ENCODE measurements at places on chromosomes 12 and 14. TPM values are rescaled to one million over a fixed set of nuclear protein-coding genes. Genes with fewer than 3 reads are reported as not detected.

- H3K4me3 ChIP-seq = no peak overlapping the region
- no peaks in the 10 kb centered on the region for H3K27me3 ChIP-seq
- no peak for DNase-seq
- no peak overlapping the region for H3K27ac ChIP-seq
- H3K36me3 ChIP-seq = no peaks in the 10 kb centered on the region
- peaks cover 6% of the 10 kb centered on the region for H3K4me1 ChIP-seq
Measured at GRCh38 chr14:71181215-71182003, 274.1 kb downstream of the PCNX1 start.

KRT6C gene
- polyA plus RNA-seq = not detected

NTS gene
- 27.9 TPM for polyA plus RNA-seq

- peak overlapping the region; percentile 86 for H3K27ac ChIP-seq
- DNase-seq = peak; percentile 34
- H3K4me3 ChIP-seq = peak overlapping the region; percentile 98
- H3K27me3 ChIP-seq = peaks cover 20% of the 10 kb centered on the region
- H3K4me1 ChIP-seq = peaks cover 14% of the 10 kb centered on the region
- H3K36me3 ChIP-seq = no peaks in the 10 kb centered on the region
Measured at GRCh38 chr12:123384318-123384993, 524 bp downstream of the KMT5A start.

DNA sequence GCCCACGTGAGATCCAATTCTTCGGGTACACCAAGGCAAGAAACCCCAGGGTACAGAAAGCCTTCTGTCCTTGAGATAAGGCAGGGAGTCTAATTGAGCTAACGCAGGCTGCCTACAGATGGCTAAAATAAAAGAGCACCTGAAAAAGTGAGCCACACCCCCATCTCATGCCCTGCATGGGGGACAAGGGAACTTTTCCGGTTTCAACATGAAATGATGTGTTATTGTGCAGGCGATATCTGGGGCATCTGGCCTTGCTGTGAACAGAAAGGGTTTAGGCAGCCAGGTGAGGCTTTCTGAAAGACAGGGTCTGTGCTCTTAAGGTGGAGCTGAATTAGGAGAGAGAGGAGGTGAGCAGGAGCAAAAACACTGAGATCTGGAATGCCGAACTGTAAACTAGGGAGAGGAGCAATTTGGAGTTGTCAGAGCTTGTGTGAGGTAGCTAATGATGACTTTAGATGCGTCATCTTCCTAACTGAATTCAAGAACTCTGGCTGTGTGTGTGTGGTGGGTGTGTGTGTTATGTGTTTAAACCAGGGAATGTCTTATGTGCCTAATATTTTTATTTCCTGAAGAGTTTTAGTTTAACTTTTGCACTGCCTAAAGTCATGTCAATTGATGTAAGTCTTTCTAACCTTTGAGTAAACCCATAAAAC, 20.1 kb upstream of the LDHB start:
- H3K27me3 ChIP-seq = no peaks in the 10 kb centered on the region
- H3K4me1 ChIP-seq = no peaks in the 10 kb centered on the region
- no peak overlapping the region for H3K4me3 ChIP-seq
- H3K36me3 ChIP-seq = no peaks in the 10 kb centered on the region
- H3K27ac ChIP-seq = no peak overlapping the region

OR4E2 gene
- polyA plus RNA-seq = not detected

NEUROD4 gene
- 0.05 TPM for polyA plus RNA-seq

DNA sequence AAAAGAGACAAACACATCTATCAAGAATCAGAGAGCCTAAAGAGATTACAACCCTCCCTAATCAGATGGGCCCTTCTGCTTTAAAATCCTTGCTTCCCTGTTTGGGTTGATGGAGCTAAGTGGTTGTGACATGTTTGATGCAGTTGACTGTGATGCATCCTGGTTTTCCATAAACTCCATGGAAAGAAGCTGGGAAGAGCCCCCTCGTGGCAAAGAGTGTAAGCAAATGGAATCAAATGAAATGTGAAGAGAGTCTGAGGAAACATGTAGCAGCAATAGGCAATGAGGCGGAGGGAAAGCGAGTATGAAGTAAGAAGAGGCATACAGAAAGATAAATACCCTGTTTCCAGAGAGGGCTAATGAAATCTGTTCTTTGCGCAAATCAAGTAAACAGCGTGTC, 70.4 kb upstream of the SLCO1C1 start:
- no peak overlapping the region for H3K4me3 ChIP-seq
- H3K4me1 ChIP-seq = peaks cover 22% of the 10 kb centered on the region
- H3K27ac ChIP-seq = no peak overlapping the region
- no peaks in the 10 kb centered on the region for H3K36me3 ChIP-seq
- H3K27me3 ChIP-seq = no peaks in the 10 kb centered on the region
- DNase-seq = peak; percentile 82

DNA sequence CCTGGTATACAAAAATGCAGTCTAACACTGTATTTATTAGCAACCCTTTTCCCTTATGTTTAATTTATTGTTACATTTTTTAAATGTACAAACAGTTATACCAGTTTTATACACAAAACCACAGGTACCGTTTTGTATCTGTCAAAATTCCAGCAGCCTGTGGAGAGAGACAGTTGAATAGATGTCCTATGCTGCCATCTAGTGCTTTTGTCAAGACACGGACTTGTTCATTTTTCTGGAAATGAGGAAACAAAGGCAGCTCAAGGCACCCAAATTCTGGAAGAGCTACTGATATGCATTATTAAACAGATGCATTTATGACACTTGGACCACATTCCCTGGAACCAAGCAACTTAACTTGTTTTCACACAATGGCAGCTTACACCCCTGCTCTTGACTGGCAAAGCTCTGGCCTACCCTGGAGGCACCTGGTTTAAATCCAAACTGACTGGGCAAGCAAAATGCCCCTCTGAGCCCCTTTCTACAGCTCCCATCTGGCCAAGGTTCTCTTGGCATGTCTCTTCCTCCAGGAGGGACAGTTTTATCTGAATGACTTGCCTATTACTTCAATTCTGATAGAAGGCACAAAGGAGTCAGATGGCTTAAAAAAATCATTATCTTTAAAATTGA, 286.9 kb upstream of the PRKD1 start:
- no peaks in the 10 kb centered on the region for H3K36me3 ChIP-seq
- no peaks in the 10 kb centered on the region for H3K4me1 ChIP-seq
- H3K27me3 ChIP-seq = no peaks in the 10 kb centered on the region

DNA sequence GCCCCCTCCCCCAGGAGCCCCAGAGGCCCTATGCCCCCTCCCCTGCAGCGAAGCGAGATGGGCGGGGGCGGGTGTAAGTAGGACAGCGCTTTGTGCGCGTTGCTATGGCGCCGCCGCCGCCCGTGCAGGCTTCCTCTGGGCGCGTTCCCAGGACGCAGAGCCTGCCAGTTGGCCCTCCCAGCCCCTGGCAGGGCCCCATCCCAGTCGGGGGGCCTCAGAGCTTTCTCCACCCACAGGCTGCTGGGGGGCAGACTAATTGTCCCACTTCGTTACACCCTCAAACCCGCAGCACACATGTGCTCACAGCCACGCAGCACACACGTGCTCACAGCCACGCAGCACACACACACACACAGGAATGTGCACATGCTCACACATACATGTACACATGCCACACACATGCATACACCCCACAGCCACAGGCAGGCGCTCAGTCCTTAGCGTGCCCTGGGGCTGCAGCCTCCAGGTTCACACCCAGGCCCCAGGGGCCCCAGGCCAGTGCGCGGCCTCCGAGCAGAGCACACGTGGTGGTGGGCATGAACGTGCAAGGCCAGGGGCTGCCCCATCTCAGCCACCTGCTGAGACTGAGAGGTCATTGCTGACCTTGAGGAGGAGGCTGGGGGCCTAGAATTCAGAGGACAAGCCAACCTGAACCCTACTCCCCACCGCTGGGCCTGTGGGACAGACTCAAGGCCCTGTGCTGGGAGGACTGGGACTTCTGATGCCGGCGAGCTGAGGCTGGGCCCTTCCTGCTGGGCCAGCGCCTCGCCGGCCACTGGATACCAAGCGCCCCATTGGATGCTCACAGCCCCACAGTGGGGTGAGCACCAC, 15.6 kb downstream of the TRMT61A start:
- H3K36me3 ChIP-seq = no peaks in the 10 kb centered on the region
- H3K27ac ChIP-seq = no peak overlapping the region
- no peaks in the 10 kb centered on the region for H3K27me3 ChIP-seq
- no peak overlapping the region for H3K4me3 ChIP-seq

DNA sequence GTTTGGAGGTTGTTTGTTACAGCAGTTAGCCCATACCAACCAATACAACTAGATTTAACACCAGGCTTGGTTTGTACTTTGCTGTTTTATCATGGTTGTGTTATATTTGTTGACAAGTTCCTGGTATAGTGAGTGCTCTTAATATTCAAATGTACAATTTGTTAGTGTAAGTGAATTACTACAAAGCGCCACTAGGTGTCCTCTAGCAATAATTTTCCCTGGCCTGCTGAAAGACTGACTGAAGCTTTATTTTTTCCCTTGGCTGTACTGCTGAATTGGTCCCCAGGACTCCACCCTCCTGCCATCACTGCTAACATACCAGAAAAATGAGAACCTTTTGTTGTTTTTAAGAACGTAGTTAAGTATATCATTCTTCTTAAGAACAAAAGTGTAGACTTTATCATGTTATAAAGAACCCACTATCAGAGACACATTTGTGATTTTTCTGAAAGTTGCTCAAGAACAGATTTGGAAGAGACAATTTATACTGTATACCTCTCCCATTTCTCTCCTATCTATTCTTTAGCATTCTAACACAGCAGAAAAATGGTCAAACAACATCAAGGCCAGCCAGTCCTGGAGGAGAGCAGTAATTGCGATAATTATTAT, 75.3 kb upstream of the FAR2 start:
- peak; percentile 76 for DNase-seq
- peaks cover 36% of the 10 kb centered on the region for H3K4me1 ChIP-seq
- no peaks in the 10 kb centered on the region for H3K27me3 ChIP-seq

DNA sequence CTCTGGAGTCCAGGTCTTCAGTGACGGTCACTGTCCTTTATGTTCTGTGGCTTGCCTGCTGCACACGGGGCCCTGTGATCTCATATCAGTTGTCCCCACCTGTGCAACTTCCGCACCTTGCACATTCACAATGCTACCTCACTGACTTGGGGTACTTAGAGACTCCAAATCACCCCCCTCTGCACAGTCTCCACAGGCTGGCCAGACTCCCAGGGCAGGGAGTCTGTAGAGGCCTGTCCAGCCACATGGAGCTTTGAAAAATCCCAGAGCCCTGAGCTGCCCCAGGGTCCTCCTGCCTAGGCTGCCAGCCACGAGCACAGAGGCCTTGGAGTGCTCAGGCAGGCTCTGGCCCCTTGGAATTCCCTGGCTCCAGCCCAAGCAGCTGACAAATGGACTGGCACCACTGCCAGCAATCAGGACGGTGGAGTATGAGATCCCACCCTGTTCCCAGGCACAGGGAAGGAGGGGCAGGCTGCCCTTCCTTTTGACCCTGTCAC, 26.4 kb downstream of the CMKLR1 start:
- H3K36me3 ChIP-seq = no peaks in the 10 kb centered on the region
- H3K4me3 ChIP-seq = no peak overlapping the region
- H3K4me1 ChIP-seq = peaks cover 33% of the 10 kb centered on the region
- no peak overlapping the region for H3K27ac ChIP-seq
- no peaks in the 10 kb centered on the region for H3K27me3 ChIP-seq

- no peak overlapping the region for H3K27ac ChIP-seq
- H3K27me3 ChIP-seq = no peaks in the 10 kb centered on the region
- H3K4me3 ChIP-seq = no peak overlapping the region
- H3K4me1 ChIP-seq = no peaks in the 10 kb centered on the region
- H3K36me3 ChIP-seq = peaks cover 11% of the 10 kb centered on the region
Measured at GRCh38 chr12:53532524-53533445, 25.5 kb upstream of the NPFF start.

GRCh38 chr12:50988871-50989270, 36.5 kb downstream of the HIGD1C start:
- H3K4me3 ChIP-seq = no peak overlapping the region
- H3K4me1 ChIP-seq = no peaks in the 10 kb centered on the region
- no peaks in the 10 kb centered on the region for H3K27me3 ChIP-seq

GRCh38 chr14:68786491-68787091, 6.3 kb downstream of the ZFP36L1 start:
- H3K4me3 ChIP-seq = no peak overlapping the region
- H3K4me1 ChIP-seq = peaks cover 12% of the 10 kb centered on the region
- DNase-seq = peak; percentile 62

CMA1 gene
- not detected for polyA plus RNA-seq

Data from GM23338 (cell line).